Uterus (tissue), 4 donors: ENCODE measurements at places on chromosomes 13 and 19. TPM values are rescaled to one million over a fixed set of nuclear protein-coding genes. Genes with fewer than 3 reads are reported as not detected.
A peak's percentile ranks its signal among the peaks of the same experiment; 100 is the strongest.

Gene KANK3
- total RNA-seq: 30.7 TPM

Gene NKG7
- total RNA-seq: 2.9 TPM

Gene C19orf12
- 8.5 TPM for total RNA-seq

GRCh38 chr13:76216729-76217128 is 580.6 kb downstream of the LMO7 start:
- no peak for DNase-seq

DNA sequence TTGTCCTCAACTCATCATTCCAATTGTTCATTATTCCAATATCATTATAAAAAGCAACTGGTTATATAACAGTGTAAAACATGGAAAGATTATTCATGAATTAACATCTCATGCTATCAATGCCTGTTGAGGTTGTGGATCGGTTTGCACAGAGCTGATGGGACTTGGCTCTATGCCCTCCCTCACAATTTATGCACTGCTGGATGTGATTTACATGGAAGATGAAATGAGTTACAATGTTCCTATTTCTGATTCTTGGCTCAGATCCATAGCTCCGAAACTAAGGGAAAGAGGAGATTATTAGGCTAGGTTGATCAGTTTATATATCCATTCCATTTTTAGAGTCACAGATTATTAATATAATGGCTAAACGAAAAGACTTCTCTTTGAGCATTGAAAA is 38.6 kb downstream of the SCEL start:
- DNase-seq: no peak

GRCh38 chr19:47266401-47266941 is 8.2 kb upstream of the INAFM1 start:
- no peak for DNase-seq

- no peak for DNase-seq
These were observed 776 bp upstream of the LENG1 start for GRCh38 chr19:54160182-54160811.

DNA sequence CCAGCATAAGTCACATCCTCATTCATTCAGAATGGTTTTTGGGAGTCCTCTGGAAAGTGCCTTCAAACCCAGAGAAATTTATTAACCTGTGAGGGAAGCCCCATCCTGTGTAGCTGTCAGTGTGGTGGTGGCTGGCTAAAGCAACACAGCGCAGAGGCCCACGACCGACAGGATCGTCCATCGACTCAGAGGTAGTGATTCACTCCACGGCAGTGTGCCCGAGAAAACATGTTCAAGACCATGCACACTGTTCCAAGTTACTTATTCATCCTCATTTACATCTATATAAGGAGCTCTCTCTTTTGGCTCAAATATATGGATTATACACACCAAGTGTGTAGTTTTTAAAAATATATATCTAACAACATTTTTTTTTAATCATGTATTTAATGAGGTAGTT is 96.3 kb upstream of the SLC15A1 start:
- no peak for DNase-seq

- DNase-seq: no peak
These were observed 53.5 kb upstream of the ALOX5AP start for GRCh38 chr13:30681843-30682242.

DNA sequence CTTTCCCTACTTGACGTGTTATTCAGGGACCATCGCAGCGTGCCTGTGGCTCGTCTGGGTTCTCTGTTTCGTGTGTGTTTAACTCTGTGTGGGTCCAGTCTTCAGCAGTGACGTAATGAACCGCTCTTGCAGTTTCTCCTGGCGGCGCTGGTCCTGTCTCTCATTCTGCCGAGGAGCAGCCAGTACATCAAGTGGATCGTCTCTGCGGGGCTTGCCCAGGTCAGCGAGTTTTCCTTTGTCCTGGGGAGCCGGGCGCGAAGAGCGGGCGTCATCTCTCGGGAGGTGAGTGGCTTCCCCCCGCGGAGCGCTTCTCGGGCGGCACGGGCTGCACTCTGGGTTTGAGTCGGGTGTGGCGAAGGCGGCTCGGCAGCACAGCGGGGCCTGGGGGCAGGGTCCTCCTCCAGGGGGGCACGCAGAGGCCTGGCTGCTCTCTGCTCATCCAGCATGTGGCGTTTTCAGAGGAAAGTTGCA is 36.3 kb upstream of the TFDP1 start:
- no peak for DNase-seq

DNA sequence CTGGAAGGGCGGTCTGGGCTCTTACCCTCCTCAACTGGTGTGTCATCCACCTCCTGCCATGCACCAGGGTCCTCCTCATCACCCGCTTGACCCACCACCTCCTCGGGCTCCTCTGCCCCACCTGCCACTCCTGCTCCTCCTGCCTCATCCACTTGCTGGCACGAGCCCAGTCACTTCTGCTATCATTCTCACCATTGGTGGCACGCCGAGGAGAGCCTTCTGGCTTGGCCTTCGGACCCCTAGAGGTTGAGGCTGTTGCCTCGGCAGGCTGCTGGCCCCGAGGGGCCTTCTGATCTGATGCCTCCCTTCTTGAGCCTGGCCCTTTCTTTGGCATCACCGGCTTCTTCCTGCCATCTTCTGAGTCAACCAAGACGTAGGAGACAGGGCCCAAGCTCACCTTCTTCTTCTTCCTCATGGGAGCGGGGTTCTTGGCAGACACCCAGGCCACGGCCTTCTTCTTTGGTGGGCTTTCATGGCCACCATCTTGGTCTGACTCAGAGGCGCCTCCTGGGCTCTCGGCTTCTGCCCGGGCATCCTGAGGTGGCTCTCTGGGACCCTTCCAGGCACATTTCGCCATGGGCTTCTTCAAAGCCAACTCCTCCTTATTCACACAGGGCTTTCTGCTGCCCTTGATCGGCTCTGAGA is 1.7 kb downstream of the PNMA8A start:
- no peak for DNase-seq

- no peak for DNase-seq
These were observed 220.0 kb downstream of the TEX29 start for GRCh38 chr13:111540486-111540885.

GRCh38 chr13:33761740-33762139 is 56.2 kb upstream of the RFC3 start:
- no peak for DNase-seq

- DNase-seq: peak; percentile 43
These were observed 30.3 kb downstream of the CRYL1 start for GRCh38 chr13:20495087-20496023.

DNA sequence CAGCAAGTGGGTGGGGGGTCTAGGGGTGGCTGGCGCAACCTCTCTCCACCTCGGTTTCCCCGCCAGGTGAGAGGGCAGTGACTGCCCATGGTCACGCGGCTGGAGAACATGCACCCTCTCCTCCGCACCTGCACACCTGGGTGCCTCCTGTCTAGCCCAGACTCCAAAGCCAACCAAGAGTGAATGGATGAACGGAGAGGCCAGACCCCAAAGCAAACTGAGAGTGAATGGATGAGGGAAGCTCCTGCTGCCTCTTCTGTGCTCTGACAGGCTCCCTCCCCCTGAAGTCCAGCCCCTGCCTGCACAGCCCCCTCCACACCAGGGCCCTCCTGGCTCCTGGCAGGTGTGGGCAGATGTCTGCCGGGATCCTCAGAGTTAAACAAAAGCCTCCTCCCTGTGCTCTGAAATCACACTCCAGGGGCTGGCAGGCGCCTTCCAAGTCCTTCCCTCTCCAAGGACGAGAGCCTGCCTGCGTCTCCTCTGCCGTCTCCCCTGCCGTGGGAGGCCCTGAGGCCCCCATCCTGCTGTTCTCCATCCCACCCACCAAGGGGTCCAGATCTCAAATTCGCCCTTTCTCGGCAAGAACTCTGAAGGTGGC is 2.2 kb downstream of the SBNO2 start:
- DNase-seq: no peak

- DNase-seq: no peak
These were observed at the start of gene TMTC4 for GRCh38 chr13:100674572-100674871. TSS of gene TMTC4 (minus strand) at chr13:100674795. CDS start at chr13:100670362, 4,433 bp downstream.
